ENCODE measurements at places on chromosomes 7 and 10. TPM values are rescaled to one million over a fixed set of nuclear protein-coding genes. Genes with fewer than 3 reads are reported as not detected.

DNA sequence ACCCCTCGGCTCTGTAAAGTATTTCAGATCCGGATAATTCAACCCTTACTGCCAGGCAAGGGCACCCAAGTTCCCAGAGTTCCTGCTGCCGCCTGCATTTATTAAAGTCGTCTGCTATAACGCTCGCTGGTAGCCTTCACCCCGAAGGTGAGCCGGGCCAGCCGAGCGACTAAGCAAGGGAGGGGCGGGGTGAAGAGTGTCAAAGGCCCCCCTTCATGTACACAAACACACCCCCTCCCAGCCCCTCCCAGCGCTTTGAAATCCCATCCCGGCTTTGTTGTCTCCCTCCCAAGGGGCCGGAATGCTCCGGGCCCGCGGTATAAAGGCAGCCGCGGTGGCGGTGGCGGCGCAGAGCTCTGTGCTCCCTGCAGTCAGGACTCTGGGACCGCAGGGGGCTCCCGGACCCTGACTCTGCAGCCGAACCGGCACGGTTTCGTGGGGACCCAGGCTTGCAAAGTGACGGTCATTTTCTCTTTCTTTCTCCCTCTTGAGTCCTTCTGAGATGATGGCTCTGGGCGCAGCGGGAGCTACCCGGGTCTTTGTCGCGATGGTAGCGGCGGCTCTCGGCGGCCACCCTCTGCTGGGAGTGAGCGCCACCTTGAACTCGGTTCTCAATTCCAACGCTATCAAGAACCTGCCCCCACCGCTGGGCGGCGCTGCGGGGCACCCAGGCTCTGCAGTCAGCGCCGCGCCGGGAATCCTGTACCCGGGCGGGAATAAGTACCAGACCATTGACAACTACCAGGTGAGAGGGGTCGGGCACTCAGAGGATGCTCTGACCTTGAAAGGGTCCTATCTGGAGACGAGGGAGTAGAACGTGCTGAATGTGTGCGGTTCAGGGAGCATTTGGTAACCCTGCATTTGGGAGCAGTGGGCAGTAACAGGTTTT is at the start of gene DKK1:
DKK1 (plus strand) TSS at position 349 of the 889 bp plus-strand sequence; CDS start at position 503, 154 bp downstream.
- peak; percentile 5 for DNase-seq

DNA sequence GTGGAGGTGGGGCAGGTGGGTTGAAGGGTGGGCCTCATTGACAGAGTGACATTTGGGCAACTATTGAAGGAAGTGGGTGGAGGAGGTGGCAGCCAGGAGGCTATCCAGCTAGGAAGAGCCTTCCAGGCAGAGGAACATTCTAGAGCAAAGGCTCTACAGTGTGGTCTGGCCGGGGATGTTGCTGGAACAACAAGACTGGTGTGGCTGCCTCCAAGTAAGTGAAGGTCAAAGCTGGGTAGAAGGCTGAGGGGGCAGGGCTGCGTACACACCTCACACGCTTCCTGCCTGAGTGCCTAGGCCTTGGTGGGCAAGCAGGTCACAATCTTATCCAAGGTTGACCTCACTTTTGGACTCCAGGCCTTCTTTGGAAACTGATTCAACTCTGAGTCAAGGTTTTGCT is 6.6 kb downstream of the CPA1 start:
- no peak for DNase-seq

CNNM1 gene
- total RNA-seq: not detected

SFRP4 gene
- total RNA-seq: not detected

GRCh38 chr10:102274062-102274461 is 28.7 kb downstream of the GBF1 start:
- no peak for DNase-seq

GRM8 gene
- not detected for total RNA-seq

DNA sequence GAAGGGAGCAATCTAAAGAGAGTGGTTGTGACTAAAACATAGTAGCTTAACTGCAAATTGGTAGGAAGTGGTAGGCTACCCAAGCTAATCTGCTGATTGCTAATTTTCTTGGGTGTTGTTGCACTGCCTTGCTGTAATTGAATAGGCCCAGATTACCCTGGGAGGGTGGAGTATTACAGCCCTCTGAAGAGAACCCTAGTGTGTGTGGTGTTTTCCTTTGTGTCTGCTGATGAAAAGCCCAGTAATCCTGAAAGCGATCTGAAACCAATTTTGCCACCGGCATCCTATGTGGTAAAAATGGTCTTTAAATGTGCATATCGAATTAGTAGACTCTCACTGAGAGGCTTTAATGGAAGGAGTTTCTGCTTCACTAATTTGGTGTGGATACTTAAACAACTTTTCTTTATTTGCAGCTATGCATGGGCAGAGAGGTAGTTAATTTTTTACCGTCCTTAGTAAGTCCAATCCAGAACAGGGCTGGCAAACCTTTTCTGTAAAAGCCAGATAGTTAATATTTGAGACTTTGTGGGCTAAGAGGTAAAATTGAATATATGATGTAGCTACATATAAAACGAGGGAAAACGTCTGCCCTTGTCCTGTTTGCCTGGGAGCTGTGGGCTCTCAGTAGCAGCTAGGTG is 92.5 kb downstream of the CSTF2T start:
- DNase-seq: no peak

TRPV5 gene
- not detected for total RNA-seq

BHLHA15 gene
- not detected for total RNA-seq

- DNase-seq: no peak
Observed at GRCh38 chr7:7051206-7051877, 131.0 kb upstream of the C1GALT1 start.

DNA sequence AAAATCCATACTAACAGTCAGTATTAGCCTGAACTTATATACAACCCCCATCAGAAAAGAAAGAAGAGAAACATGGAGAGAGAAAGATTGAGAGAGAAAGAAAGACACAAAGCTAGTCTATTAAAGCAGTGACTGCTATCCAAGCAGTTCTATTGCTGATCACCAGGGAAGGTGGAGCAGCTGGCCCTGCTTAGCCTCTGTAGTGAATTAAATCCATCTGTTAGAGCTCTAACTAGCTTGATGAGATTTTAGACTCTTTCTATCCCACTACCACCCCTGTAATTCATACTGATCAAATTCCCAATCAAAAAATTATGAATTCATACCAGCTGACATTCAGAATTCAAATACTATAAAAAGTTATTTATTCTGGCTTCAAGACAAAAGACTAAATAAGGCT is 486.0 kb upstream of the LRRN3 start:
- no peak for DNase-seq

DNA sequence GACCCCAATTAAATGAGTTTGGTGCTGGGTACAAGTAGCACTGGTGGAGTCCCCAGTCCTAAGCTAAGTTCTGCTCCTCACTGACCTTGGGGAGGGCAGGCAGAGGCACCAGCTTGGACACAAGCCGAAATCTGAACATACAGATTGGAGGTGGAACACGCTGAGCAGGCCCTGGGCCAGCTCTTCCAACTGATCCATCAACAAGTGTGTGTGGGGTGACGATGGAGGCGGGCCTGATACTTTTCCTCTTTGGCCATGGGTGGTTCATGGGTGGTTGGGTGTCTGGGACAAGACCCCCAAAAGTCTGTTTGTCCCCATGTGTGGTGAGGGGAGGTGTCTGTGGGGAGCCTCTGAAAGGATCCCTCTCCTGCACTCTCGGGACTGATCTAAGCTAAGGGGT is 1.9 kb downstream of the ADCYAP1R1 start:
- no peak for DNase-seq

DNA sequence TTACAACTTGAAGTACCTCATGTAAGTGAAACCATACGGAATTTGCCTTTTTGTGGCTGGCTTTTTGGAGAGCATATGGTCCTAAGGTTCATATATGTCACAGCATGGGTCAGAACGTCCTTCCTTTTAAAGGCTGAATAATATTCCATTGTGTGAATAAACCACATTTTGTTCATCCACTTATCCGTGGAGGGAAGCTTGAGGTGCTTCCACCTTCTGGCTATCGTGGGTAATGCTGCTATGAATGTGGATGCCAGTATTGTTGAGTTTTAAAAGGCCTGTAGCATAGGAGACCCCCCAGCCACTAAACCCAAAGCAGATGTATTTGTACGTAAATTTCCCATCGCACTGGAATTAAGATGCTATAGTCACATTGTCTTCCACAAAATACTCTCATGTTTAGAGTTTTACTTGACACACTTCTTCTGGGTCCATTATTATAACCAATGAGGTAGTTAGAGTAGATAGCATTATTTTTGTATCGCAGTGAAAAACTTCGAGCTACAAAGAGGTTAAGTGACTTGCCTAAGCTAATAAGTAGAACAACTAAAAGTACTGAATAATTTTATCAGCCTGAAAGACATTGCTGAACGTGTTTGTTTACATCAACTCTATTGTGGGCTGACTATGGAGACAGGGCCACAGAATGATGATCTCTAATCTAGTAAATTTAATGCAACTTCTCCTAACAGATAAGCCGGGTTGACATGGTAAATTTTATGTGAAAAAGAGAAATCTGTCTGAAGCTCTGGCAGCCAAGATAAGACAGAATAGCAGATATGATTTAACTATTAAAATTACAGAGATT is 183.0 kb upstream of the CTBP2 start:
- DNase-seq: no peak

DNA sequence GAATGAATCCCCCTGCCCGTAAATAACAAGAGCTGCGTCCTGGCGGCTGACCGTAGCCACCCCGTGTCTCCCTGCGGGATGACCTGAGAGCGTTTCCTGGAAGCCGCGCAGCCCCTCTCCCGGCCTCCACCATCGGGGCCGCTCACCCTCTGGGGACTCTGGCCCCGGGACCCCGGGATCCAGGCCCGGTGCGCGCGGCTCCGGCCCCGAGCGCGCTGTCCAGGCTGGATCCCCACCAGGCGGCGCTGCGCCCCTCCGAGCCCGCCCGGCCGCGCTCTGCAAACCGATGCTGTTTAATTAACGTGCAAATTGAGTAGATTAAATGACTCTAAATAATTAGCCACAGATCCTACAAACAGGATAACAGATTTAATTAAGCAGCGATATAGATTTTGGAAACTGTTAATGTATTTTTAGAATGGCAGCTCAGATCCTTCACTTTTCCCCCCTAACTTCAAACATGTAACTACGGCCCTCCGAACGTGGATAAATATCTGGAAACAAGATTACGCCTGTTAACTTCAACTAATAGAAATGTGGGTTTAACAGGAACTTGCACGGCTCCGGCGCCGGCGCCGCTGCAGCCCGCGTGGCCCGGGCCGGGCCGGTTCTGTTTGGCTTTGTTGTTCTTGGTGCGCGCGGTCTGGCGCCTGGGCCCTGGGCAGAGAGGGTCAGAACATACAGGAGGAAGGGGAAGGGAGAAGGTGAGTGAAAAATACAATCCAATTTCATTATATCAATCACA is 7.1 kb upstream of the UNCX start:
- peak; percentile 69 for DNase-seq

FANK1 gene
- not detected for total RNA-seq

DNA sequence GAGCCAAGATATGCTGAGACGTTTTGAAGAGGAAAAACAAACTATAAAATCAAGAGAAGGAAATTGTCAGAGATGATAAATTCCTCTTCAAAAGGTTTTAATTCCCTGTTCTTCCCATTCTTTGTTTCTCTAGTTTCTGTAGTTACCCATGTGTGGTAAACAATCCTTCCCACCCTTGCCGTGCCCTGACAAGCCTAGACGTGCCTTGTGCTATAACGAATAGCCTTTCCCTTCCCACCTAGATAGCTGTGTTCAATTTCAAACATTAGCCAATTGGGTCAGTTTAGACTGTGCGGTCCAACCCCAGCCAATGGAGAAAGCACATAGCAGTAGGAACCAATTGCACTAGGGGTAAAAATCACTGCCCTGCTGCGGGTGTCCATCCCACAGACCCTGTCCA is 138.1 kb downstream of the RALA start:
- no peak for DNase-seq

DNA sequence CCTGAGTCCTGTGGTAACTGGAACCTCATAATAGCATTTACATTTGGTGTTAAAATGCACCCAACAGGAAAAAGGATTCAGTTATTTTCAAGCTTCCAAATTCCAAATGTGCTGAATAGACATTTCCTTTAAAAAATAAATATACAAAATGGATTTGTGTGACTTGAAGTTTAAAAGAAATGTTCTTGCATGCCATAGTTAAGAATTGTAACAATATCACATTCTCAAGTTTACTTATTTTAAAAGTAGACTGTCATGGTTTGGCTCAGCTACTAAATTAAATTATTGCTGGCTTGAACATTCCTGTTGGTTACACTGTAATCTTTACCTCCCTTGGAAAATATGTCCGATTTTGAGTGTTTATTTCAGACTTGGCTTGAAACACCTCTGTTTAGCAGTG is 31.5 kb downstream of the BICC1 start:
- DNase-seq: no peak

GRCh38 chr10:4068629-4069028 is 283.6 kb upstream of the KLF6 start:
- DNase-seq: no peak

DNA sequence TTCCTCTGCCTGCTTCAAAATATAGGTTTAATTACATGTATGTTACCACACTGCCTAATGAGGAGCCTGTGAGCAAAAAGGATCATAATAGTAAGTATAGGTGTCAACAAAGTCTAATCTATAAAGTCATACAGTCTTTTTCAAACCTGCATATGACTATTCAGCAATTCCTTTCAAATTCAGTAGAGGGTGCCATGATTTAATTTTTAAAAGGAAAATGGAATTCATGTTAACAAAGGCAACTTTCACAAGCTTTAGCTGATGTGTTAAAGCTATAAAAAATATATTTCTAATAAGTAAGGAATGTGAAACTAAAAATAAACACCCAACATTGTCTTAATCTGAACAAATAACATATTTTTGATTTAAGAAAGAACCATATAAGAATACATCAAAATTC is 52.1 kb downstream of the MPP7 start:
- DNase-seq: no peak

DNA sequence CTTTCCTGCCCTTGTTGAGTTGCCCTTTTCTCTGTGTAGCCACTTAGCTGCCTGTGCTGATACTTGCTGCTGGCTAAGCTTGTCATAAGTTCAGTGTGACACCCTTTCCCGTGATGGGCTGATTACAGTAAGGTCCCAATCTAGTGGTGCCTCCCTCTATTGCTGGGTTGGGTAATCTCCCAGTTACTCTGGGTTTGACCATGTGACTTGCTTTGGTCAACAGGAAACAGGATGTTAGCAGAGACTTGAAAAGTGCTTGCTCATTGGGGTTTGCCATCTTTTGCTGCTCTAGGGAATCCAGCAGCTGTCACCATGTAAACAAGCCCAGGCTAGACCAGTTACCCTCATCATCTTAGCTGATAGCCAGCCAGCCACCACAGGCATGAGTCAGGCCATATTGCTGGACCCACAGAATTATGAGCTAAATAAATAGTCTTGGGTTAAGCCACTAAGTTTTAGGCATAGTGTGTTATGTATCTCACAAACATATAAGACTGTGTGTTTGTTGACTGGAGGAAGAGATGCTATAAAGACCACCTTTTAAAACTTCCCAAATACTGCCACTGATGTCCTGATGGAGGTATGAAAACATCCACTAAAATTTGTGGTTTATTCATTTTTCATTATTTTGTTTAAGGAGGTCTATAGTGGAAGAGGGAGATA is 4.0 kb upstream of the LEP start:
- DNase-seq: peak; percentile 53

- no peak for DNase-seq
Observed at GRCh38 chr7:4042402-4043045, 639.6 kb upstream of the FOXK1 start.

GRCh38 chr7:158779061-158780000 is 50.0 kb downstream of the ESYT2 start:
- DNase-seq: no peak
